ENCODE measurements at places on chromosomes 3 and 15.

- no peak for DNase-seq
Observed at GRCh38 chr3:39752019-39752637, 57.3 kb upstream of the MYRIP start.

DNA sequence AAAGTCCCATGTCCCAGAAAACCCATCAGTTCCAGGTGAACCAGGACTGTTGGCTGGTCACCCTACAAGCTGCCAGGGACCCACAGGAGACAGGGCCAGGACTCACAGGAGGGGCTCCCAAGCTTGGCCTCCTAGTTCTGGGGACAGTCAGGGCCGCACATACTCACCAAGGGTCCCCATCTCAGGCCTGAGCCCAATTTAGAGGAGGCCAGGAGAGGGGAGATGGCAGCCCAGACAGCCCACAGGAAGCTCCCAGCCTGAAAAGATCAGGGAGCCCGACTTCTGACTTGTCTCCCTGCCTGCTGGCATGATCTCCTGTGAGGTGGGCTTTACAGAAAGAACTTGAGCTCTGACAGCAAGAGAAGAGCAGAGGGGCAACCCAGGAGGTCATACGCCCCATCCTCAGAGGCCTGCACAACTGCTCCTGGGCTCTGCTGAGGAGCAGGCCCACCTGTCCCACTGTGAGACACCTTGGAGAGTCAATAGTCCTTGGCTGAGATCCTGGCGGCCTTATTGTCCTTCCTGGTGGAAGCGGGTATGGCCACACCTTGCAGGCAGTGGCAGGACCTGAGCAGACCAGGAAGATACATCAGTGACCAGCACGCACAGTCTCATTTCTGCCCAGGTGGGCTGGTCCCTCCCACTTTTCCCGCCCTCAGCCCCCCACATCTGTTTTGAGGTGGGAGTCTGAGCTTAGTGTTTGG, 2.5 kb upstream of the ISLR start:
- no peak for DNase-seq

DNA sequence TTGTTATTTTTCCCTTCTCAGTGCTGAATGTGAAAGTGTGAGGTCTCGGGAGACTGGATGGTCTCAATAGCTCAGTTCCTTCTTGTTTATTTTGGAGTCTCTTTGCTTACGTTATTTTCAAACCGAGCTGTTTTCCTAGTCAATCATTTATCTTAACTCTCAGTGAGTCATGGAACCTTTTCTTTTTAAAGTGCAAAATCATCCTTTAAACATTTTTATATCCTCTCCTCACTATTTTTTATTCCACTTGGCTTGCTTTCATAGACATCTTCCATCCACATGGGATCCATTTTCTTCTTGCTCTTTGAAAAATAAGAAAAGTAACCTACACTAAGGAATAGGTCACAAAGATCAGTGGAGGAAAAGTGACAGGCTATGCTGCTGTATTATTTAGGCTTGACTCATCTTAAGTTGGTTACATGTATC, 497.8 kb downstream of the NAALADL2 start:
- no peak for DNase-seq

DNA sequence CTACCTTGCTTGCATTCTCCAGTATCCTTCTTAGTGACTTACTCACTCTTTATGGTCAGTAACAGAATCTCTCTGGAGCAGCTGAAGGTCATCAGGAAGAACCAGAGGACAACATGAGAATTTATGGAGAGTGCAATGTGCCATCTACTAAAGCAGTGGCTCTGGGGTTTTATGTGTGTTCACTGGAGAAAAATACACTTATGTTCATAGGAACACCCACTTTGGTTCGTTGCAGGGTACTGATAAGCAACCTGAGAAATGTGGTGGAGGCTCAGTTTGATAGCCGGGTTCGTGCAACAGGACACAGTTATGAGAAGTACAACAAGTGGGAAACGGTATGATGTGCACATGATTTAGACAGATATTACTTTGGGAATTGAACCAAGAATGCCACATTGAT, 12.8 kb downstream of the CPB1 start:
- DNase-seq: no peak

DNA sequence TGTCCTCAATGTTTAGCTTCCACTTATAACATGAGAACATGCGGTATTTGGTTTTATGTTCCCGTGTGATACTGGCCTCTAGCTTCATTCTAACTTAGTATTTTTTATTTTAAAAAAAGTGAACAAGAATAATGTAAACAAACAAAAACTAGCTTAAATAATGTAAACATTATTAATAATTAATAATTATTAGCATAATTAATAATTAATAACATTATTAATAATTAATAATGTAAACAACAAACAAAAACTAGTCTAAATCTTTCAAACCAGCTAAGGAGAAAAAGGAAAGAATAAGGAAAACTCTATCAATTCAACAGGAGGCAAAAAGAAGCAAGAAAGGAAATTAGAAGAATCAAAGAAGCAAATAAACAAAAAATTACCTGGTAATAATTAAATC, 66.2 kb upstream of the CLSTN2 start:
- no peak for DNase-seq

GRCh38 chr15:59232476-59232875, 25.8 kb downstream of the LDHAL6B start:
- peak; percentile 71 for DNase-seq

GRCh38 chr3:195064300-195064931, 206.5 kb downstream of the XXYLT1 start:
- no peak for DNase-seq

- DNase-seq: no peak
Observed at GRCh38 chr3:16137044-16137443, 37.4 kb upstream of the GALNT15 start.

- no peak for DNase-seq
Observed at GRCh38 chr15:79023546-79023890, 67.1 kb downstream of the RASGRF1 start.

- DNase-seq: no peak
Observed at GRCh38 chr3:51610708-51611107, 60.3 kb upstream of the TEX264 start.

DNA sequence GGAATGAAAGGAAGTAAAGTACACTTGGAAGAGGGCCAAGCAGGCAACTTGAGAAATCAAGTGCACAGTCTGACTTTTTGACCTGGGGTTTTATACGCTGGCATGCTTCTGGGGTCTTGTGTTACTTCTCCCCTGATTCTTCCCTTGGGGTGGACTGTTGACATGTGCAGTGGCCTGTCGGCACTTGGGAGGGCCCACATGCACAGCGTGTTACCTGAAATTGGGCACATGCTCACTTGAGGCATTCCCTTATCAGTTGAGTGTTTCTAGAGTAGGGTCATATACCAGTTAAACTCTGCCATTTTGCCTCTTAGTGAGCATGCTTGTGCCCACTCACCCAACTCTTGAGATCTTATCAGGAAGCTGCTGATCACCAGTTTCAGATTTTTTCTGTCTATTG, 329.1 kb upstream of the SOX2 start:
- no peak for DNase-seq

DNA sequence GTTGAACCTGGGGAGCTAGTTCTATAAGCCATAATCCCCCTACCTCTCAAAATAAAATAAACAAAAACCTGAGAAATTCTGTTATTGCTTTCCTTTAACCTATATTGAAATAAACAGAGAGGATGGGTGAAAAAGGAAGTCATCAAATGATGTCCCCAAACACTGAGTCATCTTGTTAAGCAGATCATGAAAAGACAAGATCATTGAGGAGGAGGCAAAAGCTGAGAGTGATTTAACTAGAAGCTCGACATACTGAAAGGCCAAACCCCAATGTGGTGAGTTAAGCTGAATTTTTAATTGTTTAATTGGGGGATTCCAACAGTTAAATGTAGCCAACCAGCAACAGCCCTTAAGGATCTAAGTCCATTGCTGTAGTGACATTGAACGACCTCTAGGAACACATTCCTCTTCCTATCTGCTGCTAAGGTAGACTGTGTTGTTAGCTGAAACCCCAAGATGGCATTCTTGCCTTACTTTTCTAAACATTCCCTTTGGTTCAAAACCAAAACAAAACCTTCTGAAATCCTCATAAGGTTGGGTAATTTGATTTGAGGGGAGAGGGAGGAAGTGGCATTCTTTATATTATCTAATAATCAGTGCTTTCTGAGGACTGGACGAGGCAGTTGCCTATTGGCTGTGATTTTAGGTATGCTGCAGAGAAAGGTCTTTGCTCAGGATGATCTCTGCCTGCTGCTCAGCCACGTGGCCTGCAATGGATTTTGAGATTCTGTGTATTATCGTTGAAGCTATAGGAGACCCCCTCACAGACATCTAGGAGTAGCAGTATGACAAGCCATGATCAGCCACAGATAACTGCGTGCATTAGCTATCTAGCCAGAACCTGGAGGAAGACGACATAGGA, 62.7 kb upstream of the BNIP2 start:
- DNase-seq: no peak

GRCh38 chr3:127690106-127690505, 17.4 kb downstream of the ABTB1 start:
- no peak for DNase-seq

- DNase-seq: no peak
Observed at GRCh38 chr15:71288348-71288955, 173.2 kb downstream of the THSD4 start.

GRCh38 chr15:45187578-45187893, 230 bp downstream of the SHF start:
- DNase-seq: no peak

Measured in suppressor macrophage treated with lipopolysaccharide for 4 hours (primary cell).